ENCODE measurements at places on chromosomes 6 and 20.

DNA sequence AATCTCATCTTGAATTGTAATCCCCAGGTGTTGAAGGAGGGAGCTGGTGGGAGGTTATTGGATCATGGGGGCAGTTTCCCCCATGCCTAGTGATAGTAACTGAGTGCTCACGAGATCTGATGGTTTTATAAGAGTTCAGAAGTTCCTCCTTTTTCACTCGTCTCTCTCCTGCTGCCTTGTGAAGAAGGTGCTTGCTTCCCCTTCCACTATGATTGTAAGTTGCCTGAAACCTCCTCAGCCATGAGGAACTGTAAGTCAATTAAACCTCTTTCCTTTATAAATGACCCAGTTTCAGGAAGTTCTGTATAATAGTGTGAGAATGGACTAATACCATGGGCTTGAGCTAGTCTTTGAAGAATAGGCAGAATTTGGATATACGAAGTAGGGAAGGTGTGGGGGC lies 113.9 kb downstream of the RIN2 start:
- no peak for DNase-seq

DNA sequence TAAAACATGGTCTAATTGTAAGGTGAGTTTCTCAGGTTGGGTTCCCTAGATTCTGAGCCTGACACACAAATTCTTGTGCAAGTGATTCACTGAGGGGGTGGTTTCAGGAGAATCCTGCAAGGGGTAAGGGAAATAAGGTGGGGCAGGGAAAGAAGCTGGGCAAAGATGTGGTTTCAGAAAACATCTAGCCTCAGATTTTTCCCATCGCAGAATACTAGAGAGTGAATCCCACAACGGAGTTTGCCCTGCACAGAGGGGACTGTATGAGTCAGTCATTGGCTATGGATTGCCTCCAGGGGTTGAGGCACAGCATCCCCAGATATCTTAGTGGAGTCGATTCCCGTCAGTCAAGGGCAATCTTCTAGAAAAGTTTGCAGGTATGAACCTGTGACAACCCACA lies 65.2 kb downstream of the PRL start:
- DNase-seq = no peak

DNA sequence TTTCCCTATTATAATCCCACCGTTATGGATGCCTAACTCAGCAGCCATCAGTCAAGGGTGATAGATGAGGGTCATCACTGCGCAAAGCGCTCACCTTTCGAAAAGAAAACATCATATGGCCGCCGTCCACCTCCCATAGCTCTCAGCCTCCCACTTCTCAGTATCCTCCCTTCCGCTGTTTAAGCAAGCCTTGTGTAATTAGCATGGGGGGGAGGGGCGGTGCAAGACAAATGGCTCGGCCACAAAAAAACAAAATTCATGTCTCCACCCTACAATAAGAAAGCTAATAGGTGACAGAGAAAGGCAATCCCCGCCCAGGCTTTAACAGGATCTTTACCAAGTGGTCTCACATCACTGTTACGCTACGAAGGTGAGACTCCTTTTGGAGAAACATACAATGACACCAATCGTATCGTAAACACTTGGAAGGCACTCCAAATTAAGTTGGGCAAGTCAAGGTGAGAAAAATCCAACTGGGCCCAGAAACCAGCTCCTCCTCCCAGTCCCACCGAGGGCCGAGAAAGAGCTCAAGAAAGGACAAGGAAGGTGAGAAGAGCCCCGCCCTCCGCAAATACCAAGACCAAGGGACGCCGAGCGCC lies 645 bp downstream of the DDX39B start:
- DNase-seq = peak; percentile 81

DNA sequence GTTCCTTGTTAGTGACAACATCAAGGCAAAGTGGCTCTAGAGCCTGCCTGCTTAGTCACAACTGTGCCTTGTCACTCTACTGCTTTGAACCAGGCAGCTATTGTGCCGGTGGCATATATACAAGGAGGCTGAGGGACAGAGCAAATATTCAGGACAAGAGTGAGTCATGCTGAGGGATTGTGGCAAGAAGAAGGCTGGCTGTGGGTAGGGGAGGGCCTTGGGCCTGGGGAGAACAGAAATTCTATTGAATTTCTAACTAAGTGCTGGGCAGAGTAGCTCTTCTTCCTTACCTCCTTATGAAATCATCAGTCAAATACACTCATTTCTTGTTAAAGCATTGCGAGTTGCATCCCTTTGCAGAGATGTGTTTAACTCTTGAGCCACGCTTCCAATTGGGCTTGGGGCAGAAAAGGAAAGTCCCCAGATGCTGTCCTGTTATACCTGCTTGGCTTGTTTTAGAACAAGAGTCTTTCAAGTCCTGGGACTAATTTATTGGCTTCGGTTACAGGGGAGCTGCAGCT lies 59.7 kb downstream of the PFDN4 start:
- DNase-seq = no peak

DNA sequence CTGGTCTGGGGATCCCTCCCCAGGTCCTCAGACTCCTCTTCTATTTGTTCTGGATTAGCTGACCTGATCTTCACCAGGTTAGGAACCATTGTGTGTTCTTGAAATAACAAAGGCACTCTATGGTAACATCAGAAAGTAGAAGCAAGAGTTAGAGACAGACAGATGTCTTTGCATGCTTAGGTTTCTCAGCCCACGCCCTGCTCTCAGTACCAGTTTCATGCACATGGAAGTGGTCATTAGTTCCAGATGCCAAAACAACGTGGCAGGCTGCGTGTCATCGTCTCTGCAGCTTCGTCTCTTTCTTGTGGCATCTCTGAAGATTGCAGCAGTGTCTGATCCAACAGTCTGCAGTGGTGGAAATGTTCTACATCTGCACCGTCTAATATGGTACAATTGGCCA lies 89.4 kb downstream of the PACRG start:
- no peak for DNase-seq

DNA sequence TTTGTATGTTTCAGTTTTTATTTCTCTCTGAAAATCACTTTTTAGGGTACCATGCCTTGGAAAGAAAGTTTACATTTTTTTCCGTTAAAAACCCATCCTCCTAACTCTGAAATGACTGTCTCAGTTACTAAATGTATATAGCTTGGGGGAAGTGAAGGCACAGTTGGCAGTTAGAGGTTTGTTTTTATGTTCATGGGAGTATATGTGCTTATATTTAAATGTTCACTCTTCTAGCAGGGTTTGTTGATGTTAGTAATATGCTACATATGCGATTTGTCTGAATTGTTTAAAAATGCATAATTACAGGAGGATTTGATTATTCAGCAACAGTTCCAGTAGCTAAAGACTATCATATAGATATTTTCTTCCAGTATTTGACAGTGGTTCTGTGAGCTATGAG lies 31.1 kb downstream of the CDKAL1 start:
- no peak for DNase-seq

DNA sequence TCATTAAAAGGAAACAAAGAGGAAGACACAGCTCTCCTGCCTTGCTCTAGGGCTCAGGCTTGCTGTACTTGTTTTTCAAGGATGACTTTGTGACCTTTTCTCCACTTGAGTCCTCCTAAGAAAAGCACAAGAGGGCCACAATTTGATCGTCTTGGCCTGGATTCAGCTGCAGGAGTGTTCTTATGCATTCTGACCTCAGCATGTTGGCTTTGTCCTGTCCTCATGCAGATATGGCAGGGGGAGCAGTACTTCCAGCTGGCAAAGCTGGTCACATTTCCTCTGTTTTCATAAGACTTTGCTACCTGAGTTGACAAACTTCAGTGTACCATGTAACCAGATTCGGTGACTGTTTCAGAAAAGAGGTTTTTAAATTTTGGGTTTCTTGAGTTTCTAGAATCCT lies 30.8 kb downstream of the KDM1B start:
- no peak for DNase-seq

DNA sequence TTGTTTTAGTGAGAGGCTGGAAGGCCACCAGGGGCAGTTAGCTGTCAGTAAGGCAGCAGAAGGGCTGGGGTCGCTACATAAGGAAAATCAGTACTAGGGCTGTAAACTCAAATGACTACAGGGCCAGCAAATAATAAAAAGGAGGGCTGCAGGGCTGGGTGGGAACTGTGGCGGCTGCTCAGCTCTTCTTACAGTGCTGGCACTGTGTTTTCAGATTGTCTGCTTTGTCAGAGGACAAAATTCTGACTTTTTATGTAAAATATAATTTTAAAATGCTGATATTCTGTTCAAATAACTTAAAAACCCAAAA lies 23.2 kb downstream of the HLA-A start:
- peak; percentile 27 for DNase-seq

GRCh38 chr6:54465649-54466300 lies 157.5 kb downstream of the TINAG start:
- DNase-seq = no peak

DNA sequence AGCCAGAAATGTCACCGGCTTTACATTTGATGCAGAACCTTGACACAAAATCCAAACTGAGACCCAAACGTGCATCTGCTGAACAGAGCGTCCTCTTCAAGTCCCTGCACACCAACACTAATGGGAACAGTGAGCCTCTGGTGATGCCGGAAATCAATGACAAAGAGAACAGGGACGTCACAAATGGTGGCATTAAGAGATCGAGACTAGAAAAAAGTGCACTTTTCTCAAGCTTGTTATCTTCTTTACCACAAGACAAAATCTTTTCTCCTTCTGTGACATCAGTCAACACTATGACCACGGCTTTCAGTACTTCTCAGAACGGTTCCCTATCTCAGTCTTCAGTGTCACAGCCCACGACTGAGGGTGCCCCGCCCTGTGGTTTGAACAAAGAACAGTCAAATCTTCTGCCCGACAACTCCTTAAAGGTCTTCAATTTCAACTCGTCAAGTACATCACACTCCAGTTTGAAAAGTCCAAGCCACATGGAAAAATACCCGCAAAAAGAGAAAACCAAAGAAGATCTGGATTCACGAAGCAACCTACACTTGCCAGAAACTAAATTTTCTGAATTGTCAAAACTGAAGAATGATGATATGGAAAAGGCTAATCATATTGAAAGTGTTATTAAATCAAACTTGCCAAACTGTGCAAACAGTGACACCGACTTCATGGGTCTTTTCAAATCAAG lies 108.4 kb downstream of the RTN4IP1 start:
- no peak for DNase-seq

DNA sequence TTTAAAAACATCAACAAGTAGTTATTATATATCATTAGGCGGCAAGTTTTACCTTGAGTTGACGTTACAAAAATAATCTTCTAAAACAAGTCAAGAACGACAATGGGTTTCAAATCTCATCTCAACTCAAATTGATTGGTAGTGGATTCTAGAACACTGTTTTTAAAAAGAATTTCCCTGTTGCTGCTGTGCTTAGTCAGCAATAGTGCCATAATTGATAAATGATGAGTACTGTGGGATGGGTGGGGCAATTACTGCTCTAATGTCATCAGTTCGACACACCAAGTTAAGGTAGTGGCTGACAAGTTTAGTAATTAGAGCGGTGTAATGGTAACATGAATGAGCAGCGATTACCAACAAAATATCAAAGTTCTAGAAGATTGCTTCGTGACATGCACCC lies 73.4 kb upstream of the HTR1B start:
- DNase-seq = no peak

- no peak for DNase-seq
These were observed 268.7 kb downstream of the PTPRK start for GRCh38 chr6:128251445-128252340.

GRCh38 chr6:36738108-36738507 lies 40.5 kb downstream of the RAB44 start:
- no peak for DNase-seq

DNA sequence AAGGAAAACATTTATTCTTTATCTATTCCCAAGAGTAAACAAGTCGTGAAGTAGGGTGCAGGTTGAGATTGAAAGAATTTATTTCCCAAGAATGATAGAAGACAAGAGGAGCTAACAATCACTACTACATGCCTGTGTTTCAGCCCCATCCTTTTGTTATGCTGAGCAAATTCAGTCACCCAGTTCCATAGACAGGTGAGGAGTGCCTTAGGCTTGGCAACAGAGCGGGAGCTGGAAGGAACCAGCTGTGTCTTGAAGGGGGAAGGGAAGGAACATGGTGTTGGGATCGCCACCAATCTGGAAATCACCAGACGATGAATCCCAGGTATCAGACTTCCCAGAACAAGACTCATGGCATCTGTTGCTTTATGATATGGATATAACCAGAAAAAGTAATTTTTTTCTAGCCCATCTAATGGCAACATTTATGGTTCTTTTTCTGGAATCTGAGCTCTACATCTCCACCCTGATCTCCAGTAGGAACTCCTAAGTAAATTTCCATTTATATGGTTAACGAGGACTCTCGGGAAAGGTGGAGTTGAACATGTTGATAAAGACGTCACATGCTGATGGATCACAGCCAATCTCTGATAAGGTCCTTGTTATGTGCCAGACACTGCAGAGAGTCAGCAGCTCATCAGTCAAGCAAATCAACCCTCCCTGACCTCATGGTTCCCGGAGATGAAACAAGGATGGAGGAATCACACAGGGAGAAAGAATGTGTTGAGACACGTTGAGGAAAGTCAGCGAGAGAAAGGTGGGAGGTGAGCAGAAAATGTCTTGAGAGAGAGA lies 344.9 kb downstream of the SMOC2 start:
- no peak for DNase-seq

DNA sequence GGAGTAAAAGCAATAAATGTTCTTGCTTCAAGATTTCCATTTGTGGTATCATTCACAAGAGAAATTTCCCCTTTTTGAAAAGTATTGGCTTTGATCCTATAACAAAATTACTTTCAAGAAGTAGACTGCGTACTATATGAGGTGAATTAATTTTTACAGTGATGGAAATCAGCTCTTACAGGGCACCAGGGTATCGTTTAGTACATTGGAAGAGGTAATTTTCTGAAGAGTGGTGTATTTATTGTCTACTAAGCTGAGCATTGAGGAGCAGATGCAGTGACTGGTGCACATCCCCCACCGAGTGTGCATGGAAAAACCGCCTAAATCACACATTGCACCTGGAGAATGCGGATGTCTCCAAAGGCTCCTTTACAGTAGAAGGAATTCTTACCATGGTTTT lies 209.5 kb downstream of the SAMD5 start:
- DNase-seq = no peak

DNA sequence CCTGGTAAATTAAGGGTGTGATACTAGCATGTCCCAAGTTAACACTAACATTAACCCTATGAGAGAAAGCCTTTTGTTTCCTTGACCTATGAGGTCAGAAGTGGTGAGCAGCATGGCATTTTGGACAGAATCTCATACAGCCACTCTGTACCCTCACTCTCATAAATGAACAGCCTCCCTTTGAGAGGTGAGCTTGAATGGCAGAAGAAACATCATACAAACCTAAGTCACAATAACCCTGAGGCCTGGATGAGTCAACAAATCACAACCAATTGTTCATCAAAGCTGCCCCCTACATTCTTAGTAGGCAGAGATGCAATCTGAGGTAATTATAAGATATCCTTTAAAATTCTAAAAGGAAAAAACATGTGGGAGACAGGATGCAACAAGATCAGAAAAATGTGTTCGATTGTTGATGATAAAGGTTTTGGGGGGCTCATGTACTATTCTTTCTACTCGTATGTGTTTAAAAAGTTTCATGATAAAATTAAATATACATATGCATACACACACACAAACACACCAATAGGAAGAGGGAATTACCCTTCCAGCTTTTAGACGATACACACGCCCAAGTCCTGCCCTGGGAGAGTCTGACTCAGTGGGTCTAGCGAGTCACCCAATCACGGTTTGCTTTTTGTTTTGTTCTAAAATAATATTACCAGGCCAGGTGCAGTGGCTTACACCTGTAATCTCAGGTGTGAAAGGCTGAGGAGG lies 117.3 kb downstream of the ARHGAP18 start:
- no peak for DNase-seq

GRCh38 chr6:124622351-124622750 lies 339.9 kb upstream of the RNF217 start:
- no peak for DNase-seq
